ENCODE measurements at places on chromosomes 12 and 14.

GRCh38 chr14:25103271-25103670, 53.3 kb upstream of the STXBP6 start:
- DNase-seq = no peak

DNA sequence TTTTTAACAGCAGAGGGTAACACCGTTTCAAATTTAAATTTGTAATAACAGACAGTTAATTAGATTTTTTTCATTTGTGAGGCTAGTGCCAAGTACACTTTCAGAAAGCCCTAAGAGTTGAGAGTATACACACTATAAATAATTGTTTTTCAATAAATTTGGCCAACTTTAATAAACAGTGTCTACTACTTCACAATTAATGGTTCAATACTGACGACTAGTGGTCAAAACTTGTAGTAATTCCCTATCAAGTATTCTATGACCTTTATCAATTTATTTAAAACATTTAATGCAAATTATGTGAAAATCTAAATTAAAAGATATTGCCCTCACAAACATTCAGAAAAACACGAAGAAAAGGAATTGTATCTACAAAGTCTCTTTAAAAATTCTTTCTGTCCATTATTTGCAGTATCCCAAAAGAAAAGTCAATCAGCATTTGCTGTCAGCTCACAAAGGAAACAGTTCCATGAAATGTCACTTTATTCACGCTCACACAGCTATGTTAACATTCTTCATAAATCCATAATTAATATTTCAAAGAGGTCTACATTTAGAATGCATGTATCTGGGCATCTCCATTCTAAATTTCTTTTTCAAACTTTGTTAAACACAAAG, 91.2 kb downstream of the CEP128 start:
- DNase-seq = no peak

GRCh38 chr14:59215322-59215721, 26.9 kb downstream of the DAAM1 start:
- peak; percentile 91 for DNase-seq

DNA sequence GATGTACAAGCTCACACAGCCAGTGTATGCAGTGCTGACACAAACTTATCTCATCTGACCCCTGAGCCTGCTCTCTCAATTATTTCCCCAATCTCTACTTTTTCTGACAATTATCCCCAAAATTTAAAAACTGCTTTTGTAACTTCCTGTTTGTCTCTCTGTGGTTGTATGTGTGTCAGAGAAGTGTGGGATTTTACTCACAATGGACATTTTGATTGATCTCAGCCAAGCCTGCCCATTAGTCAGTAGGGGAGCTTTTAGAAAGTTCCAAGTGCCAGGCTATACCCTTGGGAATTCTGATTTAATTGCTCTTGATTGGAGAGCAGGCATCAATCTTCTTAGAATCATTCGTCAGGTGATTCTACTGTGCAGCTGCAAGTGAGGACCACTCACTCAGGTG, 64.9 kb upstream of the LMNTD1 start:
- DNase-seq = no peak

GRCh38 chr14:90556012-90556477, 159.2 kb downstream of the CALM1 start:
- no peak for DNase-seq

DNA sequence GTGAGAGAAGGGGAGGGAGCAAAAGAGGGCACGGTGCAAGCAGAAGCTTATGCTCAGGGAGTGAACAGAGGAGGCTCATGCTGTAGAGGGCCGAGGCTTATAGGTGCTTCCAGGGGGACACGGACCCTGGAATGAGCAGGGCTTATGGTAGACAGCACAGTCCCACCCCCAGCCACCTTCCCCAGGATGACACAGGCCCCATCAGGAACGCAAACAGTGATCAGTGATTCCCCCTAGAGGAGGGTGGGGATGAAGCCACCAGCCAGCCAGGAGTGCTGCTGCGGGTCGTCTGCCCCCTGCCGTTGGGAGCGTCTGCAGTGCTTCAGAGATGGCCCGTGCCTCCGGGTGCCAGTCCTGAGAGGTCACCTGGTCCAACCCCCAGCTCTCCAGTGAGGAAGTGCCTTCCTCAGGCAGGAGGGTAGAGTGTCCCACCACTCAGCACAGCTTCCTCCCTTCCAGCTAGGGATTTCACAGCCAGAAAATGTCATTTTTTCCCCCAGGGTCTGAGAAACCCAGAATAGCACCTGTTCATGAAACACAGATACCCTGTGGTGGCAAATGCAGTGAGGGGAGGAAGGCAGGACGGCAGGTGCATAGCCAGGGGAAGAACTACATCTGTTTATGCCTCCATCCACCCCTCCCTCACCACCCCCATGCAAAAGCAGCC, 60.7 kb downstream of the SLC6A12 start:
- DNase-seq = peak; percentile 61

DNA sequence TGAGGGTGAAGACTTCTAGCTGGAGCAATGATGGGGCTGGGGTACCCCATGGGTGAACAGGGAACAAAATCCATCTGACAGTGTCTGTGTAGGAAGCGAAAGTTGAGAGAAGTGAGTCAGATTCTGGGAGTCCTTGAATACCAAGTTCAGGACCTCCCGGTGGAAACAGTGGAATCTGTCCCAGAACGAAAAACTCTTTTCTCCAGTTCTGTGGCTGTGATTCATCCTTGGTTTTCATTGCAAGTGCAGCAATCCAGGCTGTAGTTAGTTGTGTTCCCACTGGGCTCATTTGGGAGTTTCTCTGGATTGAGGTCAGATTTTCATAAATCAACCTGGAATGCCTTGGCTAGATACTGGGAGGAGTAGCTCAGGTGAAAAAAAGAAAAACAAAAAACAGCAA, 120.7 kb downstream of the C12orf75 start:
- no peak for DNase-seq

GRCh38 chr12:55034218-55034617, 14.4 kb downstream of the NEUROD4 start:
- DNase-seq = no peak

DNA sequence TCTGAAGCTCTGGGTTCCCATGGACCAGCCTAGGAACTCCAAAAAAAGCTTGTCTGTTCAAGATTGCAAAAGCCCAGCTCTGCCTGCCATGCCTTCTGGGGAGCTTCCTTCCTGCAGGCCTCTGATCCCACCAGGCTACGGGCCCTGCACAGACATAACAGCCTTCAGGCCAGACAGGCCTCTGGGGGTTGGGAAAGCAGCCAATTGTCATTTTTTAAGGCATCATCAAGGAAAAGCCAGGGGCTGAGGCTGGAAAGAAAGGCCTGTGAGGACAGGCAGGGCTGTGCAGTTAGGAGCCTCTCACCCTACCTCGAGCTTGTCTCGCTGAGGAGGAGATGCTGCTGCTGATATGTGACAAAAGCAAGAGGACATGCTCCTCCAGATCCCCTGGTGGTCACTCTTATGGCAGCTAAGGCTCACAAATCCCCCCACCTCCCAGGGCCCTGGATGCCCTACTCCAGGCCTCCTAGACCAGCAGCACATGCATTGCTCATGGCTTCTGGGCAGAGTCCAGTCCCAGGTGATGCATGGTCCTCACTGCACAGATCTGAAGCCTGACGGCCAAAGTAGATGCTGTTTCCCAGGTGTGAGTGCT, 2.9 kb downstream of the TMEM229B start:
- DNase-seq = no peak

DNA sequence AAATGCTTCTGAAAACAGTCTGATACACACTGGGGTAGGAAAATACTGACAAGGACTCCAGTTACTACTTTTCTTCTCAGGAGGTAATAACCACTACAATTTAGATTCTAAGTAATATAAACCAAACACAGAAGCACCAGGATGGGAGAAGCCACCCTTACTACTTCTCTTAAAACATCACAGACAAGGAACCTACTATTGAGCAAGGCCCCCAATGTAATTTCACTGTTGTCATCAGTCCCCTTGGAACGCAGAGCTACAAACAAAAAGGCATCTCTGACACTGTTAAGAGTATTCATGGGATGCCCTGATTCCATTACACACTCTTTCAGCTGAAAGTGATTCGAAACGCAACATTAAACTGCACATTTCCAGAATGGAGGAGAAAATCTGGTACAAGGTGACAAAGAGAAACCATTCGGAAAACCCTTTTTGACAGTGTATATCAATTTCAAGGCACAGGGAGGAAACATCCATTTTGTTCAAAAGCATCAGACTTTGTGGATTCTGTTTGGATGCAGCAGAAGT, 185.9 kb downstream of the PPM1H start:
- DNase-seq = no peak
